ENCODE measurements at places on chromosomes 2 and 18. TPM values are rescaled to one million over a fixed set of nuclear protein-coding genes. Genes with fewer than 3 reads are reported as not detected.
A peak's percentile ranks its signal among the peaks of the same experiment; 100 is the strongest.

- no peak for DNase-seq
Observed at GRCh38 chr2:105842555-105842954, 97.8 kb downstream of the NCK2 start.

DHX57 gene
- 7.8 TPM for polyA plus RNA-seq

LRP2 gene
- 8.1 TPM for polyA plus RNA-seq

- DNase-seq = no peak
Observed at GRCh38 chr2:187543488-187543887, 10.7 kb downstream of the TFPI start.

DNA sequence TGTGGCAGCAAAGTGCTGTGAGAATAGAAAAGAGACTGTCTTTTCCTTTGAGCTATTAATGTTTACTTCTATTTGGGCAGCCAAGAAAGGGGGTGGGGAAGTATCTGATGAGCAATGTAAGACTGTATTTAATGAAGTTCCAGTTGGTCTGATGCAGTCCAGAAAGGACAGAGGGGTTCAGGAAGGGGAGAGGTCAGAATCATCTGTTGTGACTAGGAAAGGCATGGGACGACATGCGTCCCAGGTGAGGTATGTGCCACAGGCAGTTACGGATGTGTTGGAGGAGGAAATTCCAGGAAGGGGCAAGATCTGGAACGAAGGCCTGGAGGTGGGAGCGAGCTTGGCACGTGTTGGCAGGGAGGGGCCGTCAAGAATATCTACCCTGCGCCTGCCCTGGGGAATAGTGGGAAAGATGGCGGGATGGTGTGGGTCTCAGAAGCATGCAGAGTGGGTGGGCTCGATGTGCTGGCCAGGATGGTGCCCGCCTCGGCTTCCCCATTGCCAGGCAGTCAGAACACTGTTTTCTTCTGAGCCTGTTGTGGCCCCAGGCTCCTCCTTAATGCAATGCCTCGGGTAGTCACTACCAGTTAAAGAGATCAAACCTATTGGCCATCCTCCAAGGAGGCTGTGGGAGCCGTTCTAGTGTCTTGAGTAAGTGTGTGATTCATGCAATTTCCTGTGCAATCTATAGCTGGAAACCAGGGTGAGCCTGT is 57.8 kb upstream of the TXNDC2 start:
- DNase-seq = peak; percentile 62

GRCh38 chr2:217933617-217933993 is 69.2 kb downstream of the TNS1 start:
- no peak for DNase-seq

- no peak for DNase-seq
Observed at GRCh38 chr2:58708565-58708964, 467.4 kb upstream of the FANCL start.

DNA sequence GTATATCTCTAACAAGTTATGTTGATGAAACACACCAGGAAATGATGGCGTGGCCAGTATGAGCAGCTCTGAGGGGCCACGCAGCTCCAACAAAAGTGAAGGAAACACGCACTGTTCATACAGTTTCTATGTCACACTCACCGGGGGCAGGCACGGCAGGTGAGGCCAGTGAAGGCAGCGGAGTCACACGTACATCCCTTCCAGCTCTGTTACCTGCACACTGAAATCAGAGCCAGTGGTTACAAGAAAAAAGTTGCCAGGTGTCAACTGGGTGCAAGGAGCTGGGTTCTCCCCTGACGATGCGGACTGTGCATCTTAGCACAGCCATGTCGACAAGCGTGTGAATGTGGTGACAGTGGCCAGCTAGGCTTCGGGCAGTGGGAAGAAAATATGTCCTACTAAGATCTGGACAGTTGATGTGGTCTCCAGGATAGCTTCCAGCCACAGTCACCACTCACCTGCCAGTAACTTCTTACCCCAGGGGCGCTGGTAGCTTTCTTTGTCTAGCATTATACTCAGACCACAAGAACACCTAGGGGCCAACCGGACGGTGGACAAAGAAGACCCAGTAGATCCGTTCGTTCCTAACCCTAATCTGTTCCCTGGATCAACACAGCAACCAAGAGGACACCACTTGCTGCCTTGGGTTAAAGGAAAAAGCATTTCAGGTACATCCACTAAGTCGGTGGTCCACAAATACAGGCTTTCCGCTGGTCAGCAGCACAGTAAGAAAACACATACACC is 10.1 kb downstream of the HJURP start:
- no peak for DNase-seq

DNA sequence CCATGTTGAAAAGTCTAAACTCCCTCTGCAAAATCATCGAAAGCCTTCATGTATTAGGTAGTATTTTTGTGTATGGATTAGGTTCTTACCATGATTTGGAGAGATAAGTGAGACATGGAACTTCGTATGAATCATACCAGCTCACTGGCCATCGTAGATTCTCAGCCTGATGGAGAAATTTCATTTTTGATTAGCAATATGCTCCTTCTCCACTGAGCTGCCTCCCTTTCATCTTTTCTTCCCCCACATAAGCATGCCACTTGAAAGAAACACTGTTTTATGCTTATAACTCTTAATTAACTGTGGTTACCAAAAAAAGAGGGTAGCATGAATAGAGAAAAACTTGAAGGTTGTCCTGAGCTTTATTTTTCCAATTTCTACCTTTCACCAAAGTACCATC is 111.9 kb downstream of the NCK2 start:
- DNase-seq = no peak

- no peak for DNase-seq
Observed at GRCh38 chr18:70036771-70037347, 89.2 kb upstream of the CD226 start.

CCDC148 gene
- 0.62 TPM for polyA plus RNA-seq

ZNF385B gene
- polyA plus RNA-seq = 1.5 TPM

MEP1B gene
- polyA plus RNA-seq = not detected

DNA sequence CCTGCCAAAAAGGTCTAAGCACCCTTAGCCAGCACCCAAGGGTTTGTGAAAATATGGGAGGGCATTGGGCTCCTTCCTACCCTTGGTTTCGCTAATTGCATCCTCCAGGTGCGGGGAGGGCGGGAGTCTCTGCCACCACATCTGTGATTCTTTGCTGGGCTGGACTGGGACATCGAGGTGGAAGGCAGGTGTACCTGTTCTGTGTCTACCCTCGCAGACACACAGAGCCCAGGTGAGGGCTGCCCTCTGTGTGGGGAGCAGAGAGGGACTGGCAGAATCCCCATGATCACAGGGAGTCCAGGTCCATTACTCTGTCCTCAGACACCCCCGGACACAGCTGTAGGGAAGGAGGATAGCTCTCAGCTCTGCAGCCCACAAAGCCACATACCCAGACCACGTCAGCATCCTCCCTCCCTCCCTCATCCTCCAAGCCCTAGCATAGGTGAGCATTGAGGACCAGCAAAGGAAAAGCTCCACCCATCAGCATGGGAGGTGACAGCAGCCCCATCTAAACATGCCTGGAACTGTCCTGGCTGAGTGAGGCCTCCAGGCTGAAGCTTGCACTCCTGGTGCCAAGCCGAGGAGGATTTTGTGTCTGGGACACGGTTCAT is 49.8 kb downstream of the PLB1 start:
- no peak for DNase-seq

DNA sequence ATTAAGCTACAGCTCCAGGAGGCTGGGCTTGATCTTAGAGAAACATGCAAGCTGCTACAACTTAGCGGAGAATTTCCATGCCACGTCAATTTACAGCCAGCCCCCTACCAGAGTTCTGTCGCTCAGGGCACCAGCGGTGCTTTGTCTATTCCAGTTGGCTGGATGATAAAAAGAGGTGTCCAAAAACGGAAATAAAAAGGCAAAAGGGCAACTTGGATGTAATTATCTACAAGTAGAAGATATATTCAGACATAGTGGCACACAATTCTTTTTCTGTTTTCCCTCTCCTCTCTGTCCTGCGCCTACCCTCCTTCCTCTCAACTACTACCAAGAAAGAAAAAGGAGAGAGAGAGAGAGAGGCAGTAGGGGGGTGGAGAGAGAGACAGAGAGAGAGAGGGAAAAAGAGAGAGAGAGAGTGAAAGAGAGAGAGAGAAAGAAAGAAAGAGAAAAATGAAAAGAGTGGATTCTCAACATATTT is 363 bp upstream of the RFTN2 start:
- peak; percentile 41 for DNase-seq

ZBTB7C gene
- polyA plus RNA-seq = 1.1 TPM

- no peak for DNase-seq
Observed at GRCh38 chr2:70850925-70851324, 15.3 kb upstream of the CD207 start.

SPR gene
- 55.3 TPM for polyA plus RNA-seq
